RPMI7951 (cell line): ENCODE measurements at places on chromosomes 2 and 18.

- peak; percentile 74 for DNase-seq
These were observed 203.2 kb downstream of the ETAA1 start for GRCh38 chr2:67600222-67600871.

- DNase-seq = no peak
These were observed 58.3 kb downstream of the CIB4 start for GRCh38 chr2:26582890-26583289.

DNA sequence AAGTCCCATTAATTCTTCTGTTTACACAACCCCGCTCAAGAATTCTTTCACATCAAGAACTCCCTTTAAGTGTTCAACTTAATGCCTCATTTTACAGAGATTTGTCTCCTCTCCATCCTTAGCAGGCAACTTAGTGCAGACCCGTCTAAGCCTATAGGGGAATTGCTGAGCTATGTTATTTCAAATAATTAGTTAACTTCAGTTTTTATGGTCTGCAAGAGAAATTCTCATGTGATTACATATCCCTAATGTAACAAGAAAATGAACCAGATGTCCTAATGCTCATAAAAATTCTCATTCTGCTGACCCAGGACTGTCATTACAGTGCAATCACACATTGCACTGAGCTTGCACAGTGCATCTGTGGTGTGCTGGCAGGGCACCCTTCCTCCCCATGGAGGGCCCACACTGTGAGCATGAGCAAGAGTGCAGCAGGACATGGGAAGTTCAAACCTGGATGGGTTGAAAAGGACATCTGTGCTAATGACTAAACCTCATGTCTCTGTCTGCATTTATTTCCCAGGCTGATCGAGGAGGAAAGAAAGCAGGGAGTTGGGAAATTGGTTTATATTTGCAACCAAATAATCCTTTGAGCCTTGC lies 97.1 kb downstream of the COL5A2 start:
- DNase-seq = no peak

- DNase-seq = no peak
These were observed 64.1 kb upstream of the NFU1 start for GRCh38 chr2:69501301-69501700.
